Kidney capillary endothelial cell (primary cell): ENCODE measurements at places on chromosomes 6 and 20.

- no peak for DNase-seq
Measured at GRCh38 chr20:10984913-10985312, 311.1 kb upstream of the JAG1 start.

DNA sequence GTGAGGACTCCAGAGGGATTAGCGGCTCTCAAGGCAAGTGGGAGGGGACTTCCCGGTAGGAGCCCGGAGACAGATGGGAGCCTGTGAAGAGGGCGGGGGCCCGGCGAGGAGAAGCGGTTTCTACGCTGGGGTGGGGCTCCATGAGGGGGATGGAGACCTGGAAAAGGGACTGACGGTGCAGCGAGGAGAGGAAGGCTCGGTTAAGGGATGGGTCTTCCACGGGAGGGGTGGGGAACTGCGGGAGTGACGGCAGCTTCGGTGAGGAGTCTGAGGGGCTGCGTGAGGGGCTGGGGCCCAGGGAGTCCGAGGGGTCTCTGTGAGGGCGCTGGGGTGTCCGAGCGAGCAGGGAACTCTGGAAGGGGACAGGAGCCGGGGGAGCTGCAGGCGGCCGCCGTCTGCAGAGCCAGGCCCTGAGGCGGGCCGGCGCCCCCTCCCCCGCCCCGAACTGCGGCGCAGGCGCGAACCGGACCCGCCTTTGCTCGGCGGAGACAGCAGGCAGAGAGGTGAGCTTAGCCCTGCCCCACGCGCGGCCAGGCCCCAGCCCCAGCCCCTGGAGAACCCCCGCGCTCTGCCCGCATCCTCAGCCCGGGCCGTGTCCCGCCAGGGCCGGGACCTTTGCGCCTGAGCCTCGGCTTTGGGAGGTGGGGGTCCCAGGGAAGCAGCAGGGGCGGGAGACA, at the start of gene NRSN2:
NRSN2 (plus strand) TSS at position 472 of the 677 bp plus-strand sequence. CDS start 2,533 bp downstream, outside the sequence.
- no peak for DNase-seq

GRCh38 chr6:36636687-36637418, 41.7 kb upstream of the CDKN1A start:
- DNase-seq, result no peak

- DNase-seq, result no peak
Measured at GRCh38 chr20:23644164-23644563, 6.4 kb upstream of the CST3 start.

DNA sequence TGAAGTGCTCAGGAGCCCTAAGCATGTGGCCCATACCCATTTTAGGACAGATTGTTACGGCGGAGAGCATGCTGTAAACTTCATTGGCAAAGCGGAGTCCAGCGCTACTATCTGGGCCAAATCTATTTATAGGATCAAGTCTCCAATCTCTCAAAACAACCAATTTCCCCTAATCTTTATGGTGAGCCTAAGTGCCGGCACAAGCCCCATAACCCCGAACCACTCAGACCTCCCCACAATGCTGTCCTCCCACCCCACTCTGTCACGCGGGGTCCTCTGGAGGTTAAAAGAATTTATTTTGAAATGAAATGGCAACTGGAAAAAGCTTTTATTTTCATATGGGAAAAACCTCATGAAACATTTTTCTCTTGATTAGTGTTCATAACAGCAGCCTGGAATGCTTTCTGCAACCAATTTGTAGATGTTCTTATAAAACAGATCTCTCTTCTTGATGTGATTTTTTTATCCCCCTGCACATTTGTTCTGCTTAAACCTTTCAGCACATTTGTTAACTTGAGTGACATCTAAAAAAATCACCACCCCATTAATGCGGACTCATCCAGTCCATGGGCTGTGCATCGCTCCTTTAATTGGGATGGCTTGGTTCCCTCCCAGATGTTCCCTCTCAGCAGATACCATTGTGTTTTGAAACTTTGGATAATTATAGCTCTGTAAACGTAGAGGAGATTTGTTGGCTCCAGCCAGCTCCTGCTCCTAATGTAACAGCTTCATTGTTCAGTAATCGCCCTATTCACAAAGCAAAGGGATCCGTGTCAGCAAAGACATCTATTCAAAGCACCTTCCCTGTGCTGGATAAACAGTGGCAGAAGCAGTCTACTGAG, 323.6 kb downstream of the CD83 start:
- no peak for DNase-seq
